Mammary epithelial cell (primary cell): ENCODE measurements at places on chromosomes 7 and 10. TPM values are rescaled to one million over a fixed set of nuclear protein-coding genes. Genes with fewer than 3 reads are reported as not detected.

- DNase-seq = no peak
Observed at GRCh38 chr7:130048906-130049305, 2.3 kb downstream of the ZC3HC1 start.

- peak; percentile 46 for DNase-seq
Observed at GRCh38 chr10:104478380-104478779, 124.7 kb downstream of the CFAP58 start.

The FAM25G gene
- not detected for total RNA-seq

GRCh38 chr7:39042670-39043069, 65.0 kb downstream of the POU6F2 start:
- DNase-seq = no peak

- no peak for DNase-seq
Observed at GRCh38 chr10:61627266-61627665, 35.5 kb upstream of the CABCOCO1 start.

DNA sequence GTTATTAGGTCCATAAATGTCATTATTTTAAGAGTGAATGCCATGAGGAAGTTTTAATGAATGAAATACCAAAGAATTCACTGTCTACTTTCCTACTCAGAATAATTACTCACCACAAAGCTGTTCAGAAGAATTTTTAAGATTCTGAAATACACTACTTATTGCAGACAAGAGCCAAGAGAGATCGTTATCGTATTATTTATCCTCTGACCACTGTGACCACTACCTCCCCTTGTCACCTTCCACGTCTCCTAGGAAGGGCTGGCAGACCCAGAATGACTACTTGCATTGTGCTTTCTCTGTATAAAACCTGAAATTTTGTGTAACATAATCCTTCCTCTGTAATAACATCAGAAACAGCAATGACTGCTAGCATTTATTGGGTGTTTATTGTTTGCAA, 81.9 kb downstream of the ABCB5 start:
- no peak for DNase-seq

The OR6V1 gene
- not detected in 2 replicates for total RNA-seq

DNA sequence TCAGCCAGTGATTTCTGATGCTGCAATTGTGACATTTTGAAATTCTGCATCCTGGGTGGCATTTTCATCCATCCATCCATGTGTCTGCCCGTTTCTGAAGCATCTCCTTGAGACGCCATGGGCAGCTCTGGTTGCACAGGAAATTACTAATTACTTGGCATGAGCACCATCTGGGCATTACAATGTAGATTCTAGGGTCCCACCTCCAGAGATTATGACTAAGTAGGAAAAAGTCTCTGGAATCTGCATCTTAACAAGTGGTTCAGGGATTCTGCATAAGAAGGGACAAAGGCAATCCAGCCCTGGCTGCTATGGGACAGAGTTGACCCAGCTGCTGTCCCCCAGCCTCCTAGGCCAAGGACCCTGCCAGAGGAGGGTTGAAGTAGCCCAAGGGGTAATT, 65.3 kb downstream of the CUZD1 start:
- DNase-seq = peak; percentile 40

DNA sequence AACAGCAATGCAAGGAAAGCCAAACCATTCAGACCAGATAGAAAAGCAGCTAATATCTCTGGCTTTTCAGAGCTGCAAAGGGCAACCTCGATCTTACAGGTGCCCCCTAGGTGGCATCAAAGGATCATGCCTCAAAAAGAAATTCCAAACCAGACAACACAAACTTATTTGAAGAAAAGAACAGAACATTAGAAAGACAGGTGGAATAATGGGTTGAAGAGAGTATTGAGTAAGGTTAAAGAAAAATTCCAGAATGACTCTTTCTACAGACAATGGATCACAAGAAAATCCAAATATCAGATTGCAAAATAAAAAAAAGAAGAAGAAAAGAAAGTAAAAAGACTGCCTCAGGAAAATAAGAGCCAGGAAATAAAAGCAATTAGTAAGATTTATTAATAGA, 213.7 kb downstream of the ELMO1 start:
- DNase-seq = peak; percentile 15

DNA sequence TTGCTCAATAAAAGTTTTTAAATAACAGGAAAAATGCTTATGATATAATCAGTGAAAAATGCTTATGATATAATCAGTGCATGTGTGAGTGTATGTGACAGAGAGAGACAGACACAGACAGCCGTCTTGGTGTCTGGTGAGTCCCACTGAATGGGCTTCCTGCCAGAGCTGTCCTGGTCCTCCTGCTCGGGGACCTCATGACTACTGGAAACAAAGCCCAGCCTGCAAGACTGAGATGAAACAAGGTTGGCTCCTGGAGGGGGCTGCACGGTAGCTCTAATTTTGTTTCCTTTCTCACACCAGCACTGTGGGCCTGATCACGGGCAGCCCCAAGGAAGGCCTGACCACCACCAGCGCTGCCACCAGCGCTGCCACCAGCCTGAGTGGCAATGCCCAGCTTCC, 57.3 kb downstream of the NRP1 start:
- DNase-seq = no peak

GRCh38 chr7:83119026-83119382, 43.7 kb downstream of the PCLO start:
- DNase-seq = no peak

DNA sequence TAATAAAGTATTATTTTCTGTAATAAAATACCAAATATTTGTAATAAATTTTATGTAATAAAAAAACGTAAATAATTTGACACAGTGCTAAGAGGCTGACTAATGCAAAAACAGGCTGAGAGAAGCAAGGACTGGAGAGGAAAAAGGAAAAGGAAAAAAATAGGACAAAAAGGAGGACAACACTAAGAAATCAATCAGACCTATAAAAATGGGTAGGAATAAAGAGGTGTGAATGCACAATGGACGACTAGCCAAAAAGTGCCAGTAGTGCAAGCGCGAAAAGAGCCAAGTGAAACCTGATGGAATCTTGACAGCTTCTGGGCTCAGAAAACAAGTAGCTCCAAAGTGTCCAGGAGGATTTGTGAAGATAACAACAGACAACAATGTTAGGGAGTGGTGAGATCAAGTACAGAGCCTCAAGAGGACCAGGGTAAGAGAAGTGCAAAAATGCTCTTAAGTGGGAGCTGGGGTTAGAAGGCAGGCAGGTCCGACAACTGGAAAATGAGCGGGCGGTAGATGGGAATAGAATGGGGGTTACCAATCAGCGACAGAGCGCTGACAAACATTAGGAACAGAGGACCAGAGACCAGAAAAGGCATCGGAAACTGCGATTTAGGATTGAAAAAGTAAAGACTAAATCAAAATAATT, 1.2 kb downstream of the BRAF start:
- DNase-seq = peak; percentile 31

- no peak for DNase-seq
Observed at GRCh38 chr10:92822964-92823363, 25.4 kb upstream of the EXOC6 start.

DNA sequence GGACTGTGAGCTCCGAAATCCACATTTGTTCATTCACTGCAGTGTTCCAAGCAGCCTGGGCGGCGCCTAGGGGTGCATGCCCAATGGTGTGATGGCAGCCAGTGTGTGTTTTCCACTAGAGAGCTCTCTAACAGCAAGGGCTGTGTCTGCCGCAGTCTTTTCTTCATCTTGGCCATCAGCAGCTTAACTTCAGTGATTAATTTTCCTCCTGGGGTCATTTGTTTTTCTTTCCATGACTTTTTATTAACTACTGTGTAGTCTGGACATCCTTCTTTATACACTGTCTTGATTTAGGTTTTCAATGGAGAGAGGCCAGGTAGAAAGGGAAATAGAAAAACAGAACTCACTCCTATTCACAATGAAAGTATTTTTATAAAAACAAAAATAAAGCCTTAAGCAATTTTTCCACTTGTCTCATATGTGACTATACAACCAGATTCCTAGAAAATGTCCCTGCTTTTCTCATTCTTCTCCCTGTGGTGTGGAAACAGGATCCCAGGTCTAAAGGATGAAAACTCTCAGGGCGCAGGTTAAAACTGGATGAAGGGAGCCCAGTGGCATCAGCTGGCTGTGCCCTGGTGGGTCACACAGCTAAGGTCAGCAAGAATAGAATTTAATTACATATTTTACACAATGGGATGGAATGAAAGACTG, 176.8 kb downstream of the PKD1L1 start:
- DNase-seq = no peak

- DNase-seq = no peak
Observed at GRCh38 chr10:124001391-124002148, 91.8 kb downstream of the CHST15 start.

DNA sequence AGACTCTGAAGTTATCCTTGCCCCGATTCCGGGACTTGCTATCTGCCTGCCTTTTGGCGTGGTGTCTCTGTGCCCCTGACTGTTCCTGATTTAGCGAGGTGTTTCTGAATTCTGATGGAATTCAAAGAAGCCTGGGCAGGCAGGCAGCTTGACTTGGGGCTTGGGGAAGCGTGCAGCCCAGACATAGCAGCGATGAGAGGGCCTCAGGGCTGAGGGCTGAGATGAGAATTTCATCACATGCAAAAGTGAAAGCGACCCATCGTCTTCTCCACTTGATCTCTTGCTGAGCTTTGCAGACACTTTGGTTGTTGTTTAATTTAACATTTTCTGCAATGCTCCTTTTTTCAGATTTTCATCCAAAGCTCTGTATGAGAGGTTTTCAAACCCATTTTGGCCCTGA, 57.8 kb downstream of the TCF7L2 start:
- no peak for DNase-seq

The VAX1 gene
- total RNA-seq = not detected in 2 replicates

DNA sequence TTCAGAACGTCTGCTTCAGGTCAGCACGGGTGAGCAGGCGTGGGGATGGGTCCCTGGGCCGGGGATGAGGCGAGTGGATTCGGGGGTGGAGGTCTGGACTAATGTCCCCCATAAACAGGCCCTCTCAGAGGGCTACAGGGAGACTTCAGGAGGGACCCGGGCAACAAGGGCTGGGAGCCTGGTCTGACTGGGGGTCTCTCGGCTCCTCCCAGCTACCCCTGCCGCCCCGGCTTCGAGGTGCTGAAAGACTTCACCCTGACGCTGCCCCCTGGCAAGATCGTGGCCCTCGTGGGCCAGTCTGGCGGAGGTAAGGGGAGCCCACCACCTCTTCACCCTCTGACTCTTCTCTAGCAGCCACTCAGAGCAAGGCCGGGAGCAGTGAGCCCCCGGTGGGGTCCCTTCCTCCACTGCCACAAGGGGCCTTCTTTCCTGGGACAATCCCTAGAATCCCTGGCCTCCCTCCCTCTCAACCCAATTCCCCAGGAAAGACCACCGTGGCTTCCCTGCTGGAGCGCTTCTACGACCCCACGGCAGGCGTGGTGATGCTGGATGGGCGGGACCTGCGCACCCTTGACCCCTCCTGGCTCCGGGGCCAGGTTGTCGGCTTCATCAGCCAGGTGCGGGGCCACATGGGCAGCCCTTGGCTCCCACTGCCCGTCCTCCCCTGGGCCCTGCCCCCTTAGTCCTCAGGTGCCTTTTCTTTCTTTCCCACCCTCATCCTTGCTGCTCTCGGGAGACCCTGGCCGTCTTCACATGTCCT, 7.5 kb upstream of the ASIC3 start:
- DNase-seq = no peak

- DNase-seq = peak; percentile 82
Observed at GRCh38 chr10:13708256-13708990, 121.7 kb downstream of the PRPF18 start.

- peak; percentile 70 for DNase-seq
Observed at GRCh38 chr10:8183241-8183704, 128.8 kb downstream of the GATA3 start.

- DNase-seq = no peak
Observed at GRCh38 chr10:44983066-44983894, 4.7 kb upstream of the DEPP1 start.

GRCh38 chr10:31424473-31424872, 105.5 kb downstream of the ZEB1 start:
- DNase-seq = no peak

DNA sequence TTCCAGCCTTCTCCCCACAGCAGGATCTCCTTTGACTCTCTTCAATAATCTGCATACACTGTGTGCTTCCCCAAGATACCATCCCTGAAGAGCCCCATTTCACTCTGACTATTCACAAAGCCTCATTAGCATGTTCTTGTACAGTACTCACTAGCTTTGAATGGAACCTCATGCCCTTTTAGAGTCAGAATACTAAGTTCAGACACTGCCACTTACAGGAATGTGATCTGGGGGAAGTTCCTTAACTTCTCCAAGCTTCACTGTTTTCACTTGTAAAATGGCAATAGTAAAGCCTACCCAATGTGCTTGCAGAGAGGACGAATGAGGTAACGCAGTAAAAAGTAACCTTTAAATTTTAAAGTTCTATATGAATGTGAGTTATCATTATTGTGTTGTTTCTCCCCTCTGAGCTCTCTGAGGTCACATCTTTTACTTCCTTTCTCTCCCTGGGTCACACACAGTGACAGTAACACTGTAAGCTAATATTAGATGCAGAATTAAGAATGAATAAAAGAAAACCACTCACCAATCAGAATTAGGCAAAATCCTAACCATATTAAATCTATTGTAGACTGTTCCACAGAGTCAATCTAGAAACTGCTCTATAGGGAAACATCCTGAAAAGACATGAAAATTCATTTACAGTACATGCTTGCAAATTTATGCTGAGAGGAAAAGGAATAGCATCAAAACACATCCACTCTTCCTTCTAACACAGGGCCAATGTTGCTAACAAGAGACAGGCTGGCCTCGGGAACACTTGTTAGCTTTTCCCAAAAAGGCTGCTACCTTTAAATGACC, 64.2 kb upstream of the IL6 start:
- DNase-seq = no peak

DNA sequence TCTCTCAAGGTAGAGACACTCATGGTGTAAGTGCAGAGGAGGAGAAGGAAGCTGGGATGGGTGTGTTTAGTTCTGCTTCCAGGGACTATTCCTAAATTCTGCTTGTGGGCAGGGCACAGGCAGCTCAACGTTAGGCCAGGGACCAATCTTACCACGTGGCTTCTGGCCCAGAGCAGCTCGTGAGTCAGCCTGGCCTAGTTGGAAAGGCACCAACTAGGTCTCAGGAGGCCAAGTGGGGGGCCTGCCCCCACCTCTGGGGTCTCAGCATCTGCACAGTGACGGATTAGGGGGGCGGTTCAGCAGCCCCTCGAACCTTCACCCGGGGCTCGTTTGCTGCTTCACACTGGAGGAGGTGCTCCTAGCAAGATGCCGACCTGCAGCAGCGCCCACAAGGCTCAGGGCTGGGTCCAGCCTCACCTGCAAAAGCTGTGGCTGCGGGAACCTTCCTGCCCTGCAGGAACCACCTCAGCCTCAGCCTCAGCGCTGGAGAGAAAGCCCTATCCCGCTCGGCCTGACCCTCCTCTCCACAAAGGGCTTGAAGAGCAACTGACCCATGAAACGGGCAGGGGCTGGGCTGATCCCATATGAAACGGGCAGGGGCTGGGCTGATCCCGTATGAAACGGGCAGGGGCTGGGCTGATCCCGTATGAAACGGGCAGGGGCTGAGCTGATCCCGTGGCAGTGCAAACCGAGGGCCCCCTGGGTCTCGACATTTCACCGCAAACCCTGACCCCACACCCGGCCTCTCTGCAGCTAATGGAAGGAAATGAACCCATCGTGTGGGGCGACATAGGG, 447.4 kb downstream of the DNAJB6 start:
- DNase-seq = no peak

The ZNF316 gene
- total RNA-seq = 24.5 and 25.0 TPM in 2 replicates

The GBX1 gene
- not detected in 2 replicates for total RNA-seq

The NUTM2A gene
- total RNA-seq = 0.51 and 0.54 TPM in 2 replicates

GRCh38 chr7:12294701-12295100, 83.6 kb downstream of the TMEM106B start:
- DNase-seq = no peak

- no peak for DNase-seq
Observed at GRCh38 chr7:106905734-106906133, 40.7 kb downstream of the PIK3CG start.

GRCh38 chr10:58152673-58153263, 114.9 kb downstream of the IPMK start:
- peak; percentile 52 for DNase-seq
